ENCODE measurements at places on chromosomes 12 and 14.

DNA sequence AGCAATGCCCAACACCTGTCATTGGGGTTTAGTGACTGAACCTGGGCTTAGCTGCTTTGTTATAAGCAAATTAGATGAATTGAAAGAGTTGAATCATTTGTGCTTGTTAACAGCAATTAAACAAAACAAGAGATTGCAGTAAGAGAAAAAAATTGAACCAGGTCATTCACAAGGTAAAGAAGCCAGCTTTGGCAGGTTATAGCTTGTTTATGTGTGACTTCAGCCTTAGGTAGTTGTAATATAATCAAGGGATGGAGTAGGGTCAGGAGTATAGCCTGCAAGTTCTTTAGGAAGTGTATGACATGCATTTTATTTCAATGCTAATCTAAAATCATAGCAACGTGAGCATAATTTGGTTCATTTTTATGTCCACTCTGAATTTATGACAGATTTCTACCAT is 63.4 kb upstream of the PLEKHG3 start:
- no peak for DNase-seq

- no peak for DNase-seq
Measured at GRCh38 chr14:43790681-43791080, 716.4 kb downstream of the FSCB start.

GRCh38 chr12:49615725-49616124 is 7.6 kb upstream of the PRPF40B start:
- peak; percentile 42 for DNase-seq

DNA sequence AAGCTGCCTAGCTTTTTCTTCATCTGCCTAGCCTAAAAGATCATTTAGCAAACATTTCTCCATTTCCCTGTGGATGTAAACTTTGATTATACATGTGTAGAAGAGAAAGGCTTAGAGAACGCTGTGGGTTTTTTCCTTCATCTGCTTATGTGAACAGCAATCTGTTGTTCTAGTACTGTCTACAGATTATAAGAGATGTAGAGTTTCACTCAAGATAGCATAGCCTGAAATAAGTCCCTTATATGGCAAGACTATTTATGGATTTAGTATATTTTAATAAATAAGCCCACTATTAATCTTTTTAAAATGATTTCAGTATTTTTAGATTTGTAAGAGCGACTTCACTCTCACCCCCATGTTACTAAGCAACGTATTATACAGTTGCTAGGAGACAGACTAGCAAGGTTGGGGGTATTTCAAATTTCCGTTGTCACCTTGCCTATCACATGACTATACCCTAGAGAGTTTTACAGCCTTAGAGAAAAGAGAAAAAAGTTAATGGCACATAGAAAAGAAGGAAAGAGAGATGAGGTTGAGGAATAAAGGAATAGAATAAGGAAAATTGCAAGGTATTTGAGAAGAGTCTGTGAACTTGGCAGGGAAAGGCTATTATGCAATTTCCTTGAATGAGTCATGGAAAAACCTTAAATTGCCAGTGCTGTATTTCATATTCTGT is 12.2 kb upstream of the TUBA1A start:
- peak; percentile 85 for DNase-seq

DNA sequence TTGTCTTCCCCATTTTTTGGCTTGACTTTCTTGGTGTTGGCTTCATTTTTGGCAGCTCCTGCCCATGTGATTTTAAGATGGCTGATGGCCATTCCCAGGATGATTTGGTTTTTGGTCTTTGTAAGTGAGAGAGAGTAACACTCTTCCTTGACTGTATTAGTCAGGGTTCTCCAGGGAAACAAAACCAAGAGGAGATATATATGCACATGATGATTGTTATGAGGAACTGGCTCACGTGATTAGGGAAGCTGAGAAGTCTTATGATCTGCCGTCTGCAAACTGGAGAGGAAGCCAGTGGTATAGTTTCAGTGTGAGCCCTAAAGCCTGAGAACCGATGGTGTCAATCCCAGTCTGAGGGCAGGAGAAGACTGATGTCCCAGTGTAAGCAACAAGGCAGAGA is 146.6 kb downstream of the NRXN3 start:
- DNase-seq: no peak

- peak; percentile 89 for DNase-seq
Measured at GRCh38 chr14:68124979-68125731, 305.6 kb downstream of the RAD51B start.

- no peak for DNase-seq
Measured at GRCh38 chr12:7162691-7163114, 26.8 kb upstream of the PEX5 start.

- DNase-seq: no peak
Measured at GRCh38 chr14:68279777-68280233, 460.2 kb downstream of the RAD51B start.

DNA sequence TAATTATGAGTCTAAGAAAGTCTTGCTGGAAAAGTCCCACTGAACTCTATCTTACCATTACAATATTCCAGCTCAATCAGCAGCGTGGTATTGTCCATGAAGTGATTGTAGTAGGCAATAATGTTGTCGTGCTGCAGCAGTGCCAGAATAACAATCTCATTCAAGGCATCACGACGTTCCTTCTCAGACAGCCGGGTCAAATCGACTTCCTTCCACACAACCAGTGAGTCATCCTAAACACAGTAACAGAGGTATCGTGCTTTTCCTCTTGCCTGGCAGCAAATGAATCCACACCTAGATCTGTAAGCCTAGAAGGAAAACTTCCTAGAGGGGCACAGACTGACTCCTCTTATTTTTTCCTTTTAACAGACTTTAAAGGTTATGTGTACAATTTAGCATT is 2.9 kb downstream of the NEK9 start:
- DNase-seq: peak; percentile 88

GRCh38 chr12:77821699-77822203 is 8.9 kb upstream of the NAV3 start:
- no peak for DNase-seq

GRCh38 chr12:68746572-68747180 is 700 bp downstream of the SLC35E3 start:
- peak; percentile 45 for DNase-seq

GRCh38 chr12:41302979-41303403 is 114.9 kb downstream of the PDZRN4 start:
- DNase-seq: no peak

DNA sequence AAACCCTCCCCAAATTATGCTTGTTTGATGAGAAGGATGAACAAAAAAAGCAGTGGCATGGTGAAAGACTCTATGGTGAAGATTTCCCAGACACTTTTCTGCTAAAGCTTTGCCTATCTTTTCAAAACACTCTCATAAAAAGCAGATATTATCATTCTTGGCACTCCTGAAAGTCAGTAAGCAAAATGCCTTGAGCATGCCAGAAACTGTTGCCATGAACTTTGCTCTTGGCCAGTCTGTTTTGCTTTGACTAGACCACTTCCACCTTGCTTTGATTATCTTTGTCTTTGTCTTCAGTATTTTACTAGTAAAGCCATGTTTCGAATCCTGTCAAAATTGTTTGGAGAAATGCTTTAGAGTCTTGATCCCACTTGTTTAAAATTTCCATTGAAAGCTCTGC is 110.4 kb downstream of the CNTN1 start:
- no peak for DNase-seq

DNA sequence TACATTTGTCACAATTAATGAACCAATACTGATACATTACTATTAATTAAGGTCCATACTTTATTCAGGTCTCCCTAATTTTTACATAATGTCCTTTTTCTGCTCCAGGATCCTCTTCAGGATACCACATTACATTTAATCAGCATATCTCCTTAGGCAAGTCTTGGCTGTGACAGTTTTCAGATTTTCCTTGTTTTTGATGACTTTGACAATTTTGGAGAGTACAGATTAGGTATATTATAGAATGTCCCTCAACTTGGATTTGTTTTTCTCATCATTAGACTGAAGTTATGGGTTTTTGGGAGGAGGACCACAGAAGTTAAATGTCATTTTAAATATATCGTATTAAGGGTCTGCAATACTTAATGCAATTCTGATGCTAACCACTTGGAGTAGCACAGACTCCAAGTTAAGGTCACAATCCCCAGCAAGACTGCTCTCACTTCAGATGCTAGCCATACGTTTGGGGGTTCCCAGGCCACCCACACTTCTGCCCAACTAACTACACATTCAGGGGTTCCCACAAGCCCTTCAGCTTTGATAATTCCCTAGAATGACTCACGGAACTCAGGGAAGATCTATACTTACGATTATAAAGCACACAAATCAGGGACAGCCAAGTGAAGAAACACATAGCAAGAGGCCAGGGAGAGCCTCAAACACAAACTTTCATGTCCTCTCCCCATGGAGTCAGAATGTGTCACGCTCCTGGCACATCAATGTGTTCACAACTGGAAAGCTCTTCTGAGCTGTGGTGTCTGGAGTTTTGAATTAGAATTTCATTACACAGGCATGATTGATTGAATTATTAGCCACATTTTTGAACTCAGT is 17.0 kb upstream of the NUBPL start:
- no peak for DNase-seq

DNA sequence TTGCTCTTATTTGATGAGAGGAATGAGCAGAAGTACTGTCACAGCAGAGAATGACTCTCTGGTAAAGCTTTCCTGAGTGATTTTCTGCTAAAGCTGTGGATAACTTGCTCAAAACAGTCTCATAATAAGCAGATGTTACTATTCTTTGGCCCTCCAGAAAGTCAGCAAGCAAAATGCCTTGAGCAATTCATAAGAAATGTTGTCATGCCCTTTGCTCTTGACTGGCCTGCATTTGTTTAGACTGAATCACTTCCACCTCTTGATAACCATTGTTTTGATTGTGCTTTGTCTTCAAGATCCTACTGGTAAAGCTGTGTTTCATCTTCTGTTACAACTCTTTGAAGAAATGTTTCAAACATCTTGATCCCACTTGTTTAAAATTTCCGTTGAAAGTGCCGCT is 457.9 kb upstream of the FOXG1 start:
- peak; percentile 97 for DNase-seq

GRCh38 chr14:73630009-73630780 is 14.6 kb upstream of the DNAL1 start:
- no peak for DNase-seq

DNA sequence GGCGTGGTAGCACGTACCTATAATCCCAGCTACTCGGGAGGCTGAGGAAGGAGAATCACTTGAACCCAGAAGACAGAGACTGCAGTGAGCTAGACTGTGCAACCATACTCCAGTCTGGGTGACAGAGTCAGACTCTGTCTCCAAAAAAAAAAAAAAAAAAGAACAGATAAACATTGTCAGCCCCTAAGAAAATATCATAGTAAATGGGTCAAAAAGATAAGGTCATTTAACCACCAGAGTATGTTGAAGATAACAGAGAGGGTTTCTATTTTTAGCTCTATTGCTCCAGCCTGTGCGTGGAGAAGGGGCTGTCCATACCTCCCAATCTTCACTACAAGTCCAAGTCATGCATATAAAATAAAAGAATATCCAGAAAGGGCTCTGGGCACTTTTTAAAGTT is 15.4 kb downstream of the LGMN start:
- no peak for DNase-seq

DNA sequence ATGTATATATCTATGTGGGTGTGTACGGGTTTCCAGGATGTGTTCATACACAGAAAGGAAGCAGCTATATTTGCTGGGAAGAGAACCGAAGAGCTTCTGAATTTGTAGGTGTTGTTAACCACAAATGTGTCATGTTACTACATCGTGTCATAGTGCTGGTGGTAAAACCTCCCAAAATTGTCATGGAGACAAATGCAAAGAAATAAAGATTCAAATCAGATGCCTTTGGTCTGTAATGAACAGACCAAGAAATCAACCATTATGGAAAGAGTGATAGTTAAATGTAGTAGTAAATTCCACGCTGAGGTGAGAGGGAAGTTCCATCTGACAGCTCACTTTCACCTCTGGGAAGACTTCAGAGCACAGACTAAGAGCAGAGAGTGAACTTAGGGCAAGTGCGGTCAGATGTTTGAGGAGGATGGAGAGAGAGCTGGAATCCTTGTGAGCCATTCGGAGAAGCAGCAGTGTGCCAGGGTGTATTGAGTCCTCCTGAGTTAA is 487.5 kb downstream of the TMEM121 start:
- DNase-seq: no peak

GRCh38 chr14:38721822-38722431 is 381.1 kb downstream of the SEC23A start:
- peak; percentile 4 for DNase-seq

- peak; percentile 63 for DNase-seq
Measured at GRCh38 chr12:125888921-125889320, 823.7 kb downstream of the AACS start.

- DNase-seq: no peak
Measured at GRCh38 chr12:125402874-125403789, 337.9 kb downstream of the AACS start.

DNA sequence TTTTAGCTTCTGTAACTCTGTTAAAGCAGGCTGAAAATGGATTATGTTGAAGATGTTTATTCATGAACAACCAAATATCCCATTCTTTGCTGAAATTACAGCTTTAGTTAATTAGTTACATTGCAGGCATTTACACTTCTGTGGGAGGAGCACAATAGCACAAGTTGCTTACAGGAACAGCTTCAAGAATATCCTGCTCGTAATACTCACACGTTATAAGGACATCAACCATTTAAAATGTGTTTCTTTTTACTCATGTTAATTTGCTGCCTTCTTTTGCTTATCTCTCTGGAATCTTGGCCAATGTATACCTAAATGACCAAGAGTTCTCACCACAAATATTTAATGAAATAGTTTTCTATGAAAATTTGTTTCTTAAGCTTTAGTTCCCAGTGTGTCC is 305.2 kb upstream of the SYT1 start:
- DNase-seq: peak; percentile 75

GRCh38 chr12:14779834-14780233 is 23.4 kb downstream of the WBP11 start:
- DNase-seq: no peak

- peak; percentile 58 for DNase-seq
Measured at GRCh38 chr12:98221243-98221808, 294.1 kb upstream of the TMPO start.

DNA sequence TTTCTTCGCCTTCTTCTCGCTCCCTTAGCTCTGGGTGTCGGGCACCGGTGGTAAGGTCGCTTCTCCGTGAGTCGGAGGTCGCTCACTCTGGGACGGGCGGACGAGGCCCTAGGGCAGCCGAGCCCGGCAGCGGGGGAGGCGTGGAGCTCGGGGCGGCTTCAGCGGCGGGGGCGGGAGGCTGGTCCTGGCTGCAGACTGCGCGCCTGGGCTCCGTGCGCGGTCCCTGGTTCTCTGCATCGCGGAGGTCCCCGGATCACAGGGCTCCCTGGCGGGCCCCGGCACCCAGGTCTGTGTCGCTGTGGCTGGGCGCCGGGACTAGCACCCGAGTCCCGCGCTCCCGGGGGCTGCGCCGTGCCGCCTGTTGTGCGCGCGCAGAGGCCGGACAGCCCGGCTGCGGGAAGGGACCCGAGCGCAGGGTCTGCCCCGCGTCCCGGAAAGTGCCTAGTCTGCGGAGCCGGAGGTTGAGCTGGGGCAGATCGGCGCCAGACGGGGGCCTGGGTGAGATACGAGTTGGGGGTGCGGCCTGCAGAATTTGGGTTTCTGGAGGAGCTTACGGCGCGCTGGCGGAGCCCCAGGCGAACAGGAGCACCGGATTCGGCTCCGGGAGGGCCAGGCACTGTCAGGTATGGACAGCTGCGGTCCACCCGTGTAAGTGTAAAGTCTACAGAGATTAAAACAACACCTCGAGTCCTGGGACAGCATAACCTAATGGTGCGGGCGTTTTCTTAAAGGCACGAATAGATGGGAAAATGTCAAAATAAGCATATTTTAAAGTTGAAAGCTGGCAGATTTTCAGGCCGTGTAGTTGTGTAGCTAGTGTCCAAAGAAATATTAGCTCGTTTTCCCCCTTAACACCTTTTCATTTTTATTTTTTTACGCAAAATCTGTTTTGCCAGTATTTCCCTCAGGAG is 713 bp downstream of the FRMD6 start:
- no peak for DNase-seq
